ENCODE measurements at places on chromosomes 16 and 17.

DNA sequence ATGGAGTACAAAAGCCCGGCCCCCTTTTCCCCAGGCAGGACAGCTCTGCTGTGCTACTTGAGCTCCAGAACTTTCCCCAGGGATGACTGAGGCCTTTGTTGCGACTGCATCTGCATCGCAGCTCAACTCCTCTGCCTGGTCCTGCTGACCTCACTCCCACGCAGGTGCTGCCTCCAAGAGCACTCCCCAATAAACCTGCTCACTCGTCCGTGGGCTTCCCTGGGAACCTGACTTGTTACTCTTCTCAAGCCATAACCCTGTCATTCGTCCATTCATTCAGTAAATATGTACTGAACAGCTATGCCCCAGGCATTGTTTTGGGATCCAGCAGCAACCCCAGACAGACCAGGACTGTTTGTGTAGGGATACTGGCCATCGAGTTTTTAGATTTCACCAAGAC lies 11.6 kb upstream of the RMI2 start:
- no peak for DNase-seq

- no peak for DNase-seq
Observed at GRCh38 chr16:70573451-70574121, 50.0 kb downstream of the SF3B3 start.

GRCh38 chr16:50137268-50137667 lies 15.8 kb upstream of the TENT4B start:
- no peak for DNase-seq

- DNase-seq, result no peak
Observed at GRCh38 chr16:59181821-59182420, 447.8 kb upstream of the GOT2 start.

- no peak for DNase-seq
Observed at GRCh38 chr16:8667492-8667891, 6.9 kb upstream of the ABAT start.

DNA sequence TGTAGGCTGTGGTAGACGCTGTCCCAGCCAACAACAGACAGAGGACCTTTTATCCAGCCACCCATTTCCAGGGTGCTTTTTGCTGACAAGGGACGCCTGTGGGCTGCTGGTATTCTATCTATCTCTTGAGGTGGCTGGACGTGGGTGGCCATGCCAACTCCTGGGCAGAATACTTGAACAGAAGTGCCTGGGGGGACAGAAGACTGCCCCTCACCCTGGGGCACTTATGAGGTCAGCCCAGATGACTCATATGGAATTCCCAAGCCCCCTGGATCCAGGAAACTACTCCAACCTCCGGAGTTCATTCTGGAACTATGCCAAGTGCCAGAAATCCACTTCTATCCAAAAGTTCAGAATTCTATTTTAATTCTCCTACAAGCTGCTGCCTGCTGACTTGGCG lies 61.3 kb downstream of the CDRT4 start:
- DNase-seq, result peak; percentile 67

GRCh38 chr17:5514976-5515375 lies 28.6 kb downstream of the MIS12 start:
- no peak for DNase-seq

- no peak for DNase-seq
Observed at GRCh38 chr16:19574615-19575014, 19.1 kb downstream of the VPS35L start.

GRCh38 chr17:27455914-27456680 lies at the start of gene KSR1:
KSR1 (plus strand) TSS chr17:27456448; CDS start chr17:27456644, 196 bp downstream.
- DNase-seq, result peak; percentile 86

DNA sequence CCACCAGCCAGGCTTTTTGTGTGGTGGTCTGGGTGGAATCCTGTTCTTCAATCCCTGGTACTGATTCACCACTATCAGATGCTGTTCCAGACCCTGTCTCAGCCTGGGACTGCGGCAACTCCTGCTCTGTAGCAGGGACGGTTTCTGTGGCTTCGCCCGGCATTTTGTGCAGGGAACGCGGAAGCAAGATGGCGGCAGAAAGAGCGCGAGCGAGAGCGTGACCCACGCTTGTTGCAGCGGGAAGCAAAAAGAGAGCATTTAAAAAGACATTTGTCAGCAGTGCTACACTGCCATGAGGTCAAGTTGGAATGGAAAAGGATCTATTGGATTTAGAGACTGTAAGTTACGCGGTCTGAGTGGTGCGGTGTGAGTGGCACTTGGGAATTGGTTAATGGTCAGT lies at the start of gene NACA2:
NACA2 (minus strand) TSS at position 202 of the 400 bp plus-strand sequence; CDS start at position 163, 39 bp downstream.
- DNase-seq, result no peak

- DNase-seq, result no peak
Observed at GRCh38 chr16:86225905-86226371, 284.4 kb upstream of the FOXF1 start.

GRCh38 chr17:83200231-83200699 lies 120.9 kb downstream of the METRNL start:
- no peak for DNase-seq

DNA sequence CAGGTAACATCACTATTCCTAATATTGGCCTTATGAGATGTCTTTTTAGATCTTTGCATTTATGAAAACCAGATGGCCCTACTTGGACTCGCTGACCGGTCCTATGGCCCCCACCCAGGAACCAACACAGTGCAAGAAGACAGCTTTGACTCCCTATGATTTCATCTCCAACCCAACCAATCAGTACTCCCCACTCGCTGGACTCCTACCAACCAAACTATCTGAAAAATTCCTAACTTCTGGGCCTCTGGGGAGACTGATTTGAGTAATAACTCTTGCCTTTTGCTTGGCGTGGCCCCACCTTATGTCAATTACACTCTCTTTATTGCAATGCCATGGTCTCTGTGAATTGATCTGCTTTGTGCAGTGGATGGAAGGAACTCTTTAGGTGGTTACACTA lies 828.9 kb downstream of the CDH11 start:
- no peak for DNase-seq

DNA sequence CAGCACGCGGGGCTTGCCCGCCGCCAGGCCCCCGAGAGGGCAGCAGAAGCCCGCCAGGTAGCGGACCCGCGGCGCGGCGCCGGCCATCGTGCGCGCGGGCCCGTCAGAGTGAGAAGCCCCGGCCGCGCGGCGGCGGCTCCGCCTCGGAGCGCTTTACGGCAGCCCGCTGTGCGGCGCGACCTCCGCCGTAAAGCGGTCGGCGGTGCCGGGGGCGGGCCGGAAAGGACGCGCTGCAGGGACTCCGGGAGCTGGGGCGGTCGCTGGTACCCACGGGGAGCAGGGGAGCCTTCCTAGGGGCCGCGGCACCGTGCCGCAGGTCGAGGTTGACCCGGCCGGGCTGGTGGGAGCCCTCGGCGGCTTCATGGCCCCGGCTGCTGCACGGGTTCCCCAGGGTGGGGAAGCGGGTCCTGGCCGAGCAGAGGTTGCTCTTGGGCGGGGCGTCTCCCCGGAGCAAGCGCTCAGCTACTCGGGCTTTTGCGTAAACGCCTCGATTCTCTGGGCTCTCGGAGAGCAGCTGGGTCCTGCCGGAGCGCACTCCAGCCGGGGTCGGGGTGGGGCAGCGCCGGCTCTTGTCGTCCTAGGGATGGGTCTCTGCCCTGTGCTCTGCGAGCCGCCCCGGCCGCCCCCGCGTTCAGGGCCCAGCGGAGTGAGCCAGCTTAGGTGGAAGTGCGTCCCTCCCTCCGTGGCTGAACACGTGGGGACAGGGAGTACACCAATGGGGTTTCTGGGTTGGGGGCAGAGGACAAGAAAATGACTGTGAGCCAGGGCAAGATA lies at the start of gene FAAP100:
FAAP100 (minus strand) TSS at position 110 of the 774 bp plus-strand sequence; CDS start at position 87, 23 bp downstream.
- peak; percentile 76 for DNase-seq

DNA sequence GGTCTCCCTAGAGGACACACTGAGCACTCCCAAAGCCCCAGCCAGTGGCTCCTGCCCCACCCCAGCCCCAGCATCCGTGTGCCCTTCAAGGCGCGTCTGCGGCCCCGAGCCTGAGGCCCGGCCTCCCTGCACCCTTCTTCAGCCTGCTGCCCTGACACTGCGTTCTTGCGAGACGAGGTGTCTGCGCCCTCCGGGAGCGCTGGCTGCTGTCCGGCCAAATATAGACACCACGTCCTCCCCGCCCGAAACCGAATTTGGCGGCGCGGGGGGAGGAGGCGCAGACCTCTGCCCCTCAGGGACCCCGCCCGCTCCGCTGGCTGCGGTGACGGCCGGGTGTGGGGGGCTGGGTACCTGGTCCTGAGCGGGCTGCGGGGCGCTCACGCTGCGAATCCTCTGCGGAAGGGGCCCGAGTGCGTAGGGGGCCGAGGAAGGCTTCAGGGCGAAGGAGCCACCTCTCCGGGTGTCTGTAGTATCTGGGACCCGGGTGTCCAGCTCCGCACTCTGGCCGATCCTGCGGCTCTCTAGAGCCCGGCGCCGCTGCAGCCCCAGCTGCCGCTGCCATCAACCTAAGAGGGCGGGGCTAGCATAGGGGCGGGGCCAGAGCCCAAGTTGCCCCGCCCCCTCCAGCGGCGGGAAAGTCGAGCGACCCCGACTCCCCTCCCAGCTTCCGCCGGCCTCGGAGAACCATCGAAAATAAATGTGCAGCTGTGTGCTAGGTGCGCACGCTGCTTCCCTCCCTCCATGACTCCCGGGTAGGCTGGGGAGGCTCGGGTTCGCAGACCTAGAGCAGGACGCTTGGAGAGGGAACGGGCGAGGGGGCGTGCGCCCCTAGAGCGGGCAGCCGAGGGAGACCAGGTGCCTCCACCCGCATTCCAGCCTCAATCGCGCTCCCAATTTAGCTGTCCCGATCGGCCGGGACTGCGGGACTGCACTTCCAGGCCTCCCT lies at the start of gene CORO6:
CORO6 (minus strand) TSS at position 576 of the 946 bp plus-strand sequence. CDS start 1,491 bp downstream, outside the sequence.
- peak; percentile 71 for DNase-seq

GRCh38 chr16:73196670-73197069 lies 148.7 kb upstream of the ZFHX3 start:
- peak; percentile 75 for DNase-seq

- peak; percentile 56 for DNase-seq
Observed at GRCh38 chr17:35947156-35947585, 3.7 kb upstream of the LYZL6 start.

DNA sequence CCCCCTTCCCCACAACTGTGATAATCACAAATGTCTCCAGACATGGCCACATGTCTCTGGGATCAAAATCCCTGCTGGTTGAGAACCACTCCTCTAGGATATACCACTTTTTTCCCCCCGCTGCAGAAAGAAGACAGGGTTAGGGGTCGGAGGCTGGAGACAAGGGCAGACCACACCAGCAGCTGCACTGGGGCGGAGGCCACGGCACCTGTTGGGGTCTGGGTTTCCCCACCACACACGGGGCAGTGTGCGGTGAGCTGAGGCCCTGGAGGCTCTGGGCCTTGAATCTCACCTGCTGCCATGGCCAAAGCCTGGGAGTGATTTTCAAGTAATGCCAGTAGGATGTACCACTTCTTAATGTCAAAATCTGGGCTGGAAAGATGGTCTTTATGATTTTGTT lies 320.5 kb downstream of the SNX29 start:
- DNase-seq, result no peak

DNA sequence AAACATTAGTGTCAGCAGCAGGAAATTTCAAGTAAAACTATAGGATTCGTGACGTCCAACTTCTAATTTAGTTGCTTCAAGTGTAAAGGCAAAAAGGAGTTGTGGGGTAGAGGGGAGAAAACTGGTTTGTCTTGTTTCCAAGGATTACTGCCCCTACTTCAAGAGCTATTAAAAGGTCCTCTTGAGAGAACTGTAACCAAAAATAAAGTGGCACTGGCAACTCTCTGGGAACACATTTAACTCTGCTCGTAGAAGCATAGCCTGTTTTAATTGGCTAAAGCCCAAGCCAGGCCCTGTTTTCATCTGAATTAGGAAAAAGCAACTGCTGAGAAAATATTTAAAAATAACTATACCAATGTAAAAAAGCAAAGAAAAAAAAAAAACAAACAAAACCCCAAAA lies 51.8 kb upstream of the AKAP1 start:
- DNase-seq, result no peak

GRCh38 chr16:80265624-80266306 lies 275.0 kb upstream of the DYNLRB2 start:
- DNase-seq, result no peak

DNA sequence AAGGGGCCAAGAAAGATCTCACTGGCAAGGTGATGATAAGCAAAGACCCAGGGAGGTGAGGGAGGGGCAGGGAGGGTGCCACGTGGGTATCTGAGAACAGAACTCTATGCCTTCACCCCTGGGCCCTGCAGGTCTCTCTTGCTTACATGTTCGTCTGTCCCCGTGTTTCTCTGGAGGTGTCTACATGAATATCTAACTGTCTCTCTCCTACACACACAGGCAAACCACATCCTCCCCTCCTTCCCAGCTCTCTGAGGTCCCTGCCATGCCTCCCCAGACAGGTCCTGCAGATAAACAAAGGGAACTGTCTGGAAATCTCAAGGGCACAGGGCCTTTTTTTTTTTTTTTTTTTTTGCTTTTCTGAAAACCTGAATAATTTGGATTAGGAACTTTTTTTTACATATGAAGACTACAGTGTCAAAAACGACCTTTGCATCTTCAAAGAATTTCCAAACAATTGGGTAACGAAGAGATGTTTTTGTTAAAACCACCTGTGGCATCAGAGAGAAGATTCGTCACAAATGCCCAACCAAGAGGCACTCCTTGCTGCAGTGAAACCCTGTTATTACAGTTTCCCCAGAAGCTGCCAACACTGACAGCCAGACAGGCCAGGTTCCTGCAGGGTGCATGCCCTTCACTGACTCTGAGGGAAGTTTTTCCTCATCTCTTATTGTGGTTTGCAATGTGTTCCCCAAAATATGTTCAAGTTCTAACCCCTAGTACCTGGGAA lies 17.8 kb downstream of the PLLP start:
- no peak for DNase-seq

- DNase-seq, result no peak
Observed at GRCh38 chr16:75942351-75942750, 216.1 kb upstream of the CPHXL start.

- DNase-seq, result peak; percentile 40
Observed at GRCh38 chr16:30526137-30526822, at the start of gene ZNF768. ZNF768 (minus strand) TSS chr16:30526566; CDS start chr16:30526413, 153 bp downstream.

DNA sequence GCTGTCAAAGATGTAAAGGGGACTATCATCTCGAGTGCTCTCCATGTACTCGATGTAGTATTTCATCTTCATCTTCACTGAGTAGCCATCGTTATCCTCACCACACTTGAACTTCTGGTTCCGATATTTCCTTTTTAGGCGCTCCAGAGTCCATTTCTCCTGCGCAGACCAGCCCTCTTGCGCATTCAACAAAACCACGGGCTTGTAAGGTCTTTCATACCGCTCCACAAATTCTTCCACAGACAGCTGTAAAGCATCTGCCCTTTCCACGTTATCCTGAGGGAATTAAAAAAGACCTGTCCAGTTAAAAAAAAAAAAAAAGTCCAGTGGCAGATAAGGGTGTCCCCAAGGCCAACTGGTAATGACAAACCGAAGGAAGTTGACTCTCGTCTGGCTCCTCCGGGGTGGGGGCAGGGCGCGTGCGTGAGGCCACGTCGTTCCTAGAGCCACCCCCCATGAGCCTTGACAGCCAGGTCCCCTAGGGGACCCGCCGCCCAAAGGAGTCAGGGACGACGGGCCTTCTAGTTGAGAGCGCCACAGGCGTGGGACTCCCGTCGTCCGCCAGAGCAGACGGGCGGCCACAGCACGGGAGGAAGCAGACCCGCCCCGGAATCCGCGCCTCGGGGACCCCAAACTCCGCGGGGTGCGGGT lies 701 bp downstream of the JMJD6 start:
- no peak for DNase-seq

GRCh38 chr17:57935833-57936807 lies 19.1 kb downstream of the CUEDC1 start:
- DNase-seq, result no peak

Measured in HTR-8/SVneo (cell line).